DMS53 (cell line): ENCODE measurements at places on chromosomes 5 and 9.

- DNase-seq = no peak
Observed at GRCh38 chr5:174412374-174412773, 312.0 kb upstream of the MSX2 start.

DNA sequence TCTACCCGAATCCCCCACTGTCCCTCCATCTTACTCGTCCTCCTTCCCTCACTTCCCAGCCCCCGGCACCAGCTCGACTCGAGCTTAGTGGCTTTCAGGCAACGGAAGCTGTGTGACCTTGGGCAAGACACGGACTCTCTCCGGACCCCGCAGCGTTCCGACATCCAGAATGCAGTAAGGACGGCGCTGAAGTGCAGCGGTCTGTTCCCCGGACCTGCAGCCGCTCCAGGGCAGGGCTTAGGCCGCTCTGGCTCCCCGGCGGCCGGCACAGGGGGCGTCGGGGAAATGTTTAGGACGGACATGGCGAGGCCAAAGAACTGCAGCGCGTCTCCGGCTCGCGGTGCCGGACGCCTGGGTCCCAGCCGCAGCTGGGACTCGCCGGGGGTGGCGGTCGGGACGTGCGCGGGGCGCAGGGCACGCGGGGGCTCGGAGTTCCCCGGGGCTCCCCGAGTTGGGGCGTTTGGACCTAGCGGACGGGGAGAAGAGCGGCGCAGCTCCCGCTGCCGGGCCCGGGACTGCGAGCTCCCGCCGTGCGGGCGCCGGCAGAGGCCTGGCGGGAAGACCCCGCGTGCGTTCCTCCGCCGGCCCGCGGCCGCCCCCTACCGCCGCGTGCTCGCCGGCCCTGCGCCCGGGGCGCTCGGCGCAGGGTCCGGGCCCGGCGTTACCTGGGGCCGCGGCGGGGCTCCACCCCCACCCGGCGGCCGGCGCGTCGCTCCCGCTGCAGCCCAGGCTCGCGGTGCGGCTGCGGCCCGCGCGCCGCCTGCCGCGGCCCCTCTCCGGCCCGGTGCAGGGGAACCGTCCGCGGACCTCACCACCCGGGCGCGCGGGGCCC, 5.6 kb upstream of the RNF44 start:
- peak; percentile 83 for DNase-seq

DNA sequence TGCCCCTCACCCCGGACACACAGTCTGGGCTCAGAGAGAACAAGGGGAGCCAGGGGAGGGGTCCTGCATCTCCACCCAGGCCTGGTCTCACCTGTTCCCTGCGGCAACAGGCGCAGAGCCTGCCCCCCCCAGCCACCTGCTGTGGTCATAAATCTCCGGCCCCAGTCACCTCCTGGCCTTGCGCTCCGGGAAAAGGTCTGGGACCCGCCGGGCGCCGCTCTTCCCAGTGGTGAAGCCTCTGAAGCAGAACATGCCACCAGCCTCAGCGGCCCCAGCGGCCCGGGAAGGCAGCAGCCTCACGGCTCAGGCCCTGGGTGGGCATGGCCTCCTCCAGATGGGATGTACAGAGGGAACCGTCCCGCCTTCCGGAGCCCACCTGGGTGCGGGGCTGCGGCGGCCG, 20.6 kb downstream of the NOTCH1 start:
- DNase-seq = peak; percentile 45

DNA sequence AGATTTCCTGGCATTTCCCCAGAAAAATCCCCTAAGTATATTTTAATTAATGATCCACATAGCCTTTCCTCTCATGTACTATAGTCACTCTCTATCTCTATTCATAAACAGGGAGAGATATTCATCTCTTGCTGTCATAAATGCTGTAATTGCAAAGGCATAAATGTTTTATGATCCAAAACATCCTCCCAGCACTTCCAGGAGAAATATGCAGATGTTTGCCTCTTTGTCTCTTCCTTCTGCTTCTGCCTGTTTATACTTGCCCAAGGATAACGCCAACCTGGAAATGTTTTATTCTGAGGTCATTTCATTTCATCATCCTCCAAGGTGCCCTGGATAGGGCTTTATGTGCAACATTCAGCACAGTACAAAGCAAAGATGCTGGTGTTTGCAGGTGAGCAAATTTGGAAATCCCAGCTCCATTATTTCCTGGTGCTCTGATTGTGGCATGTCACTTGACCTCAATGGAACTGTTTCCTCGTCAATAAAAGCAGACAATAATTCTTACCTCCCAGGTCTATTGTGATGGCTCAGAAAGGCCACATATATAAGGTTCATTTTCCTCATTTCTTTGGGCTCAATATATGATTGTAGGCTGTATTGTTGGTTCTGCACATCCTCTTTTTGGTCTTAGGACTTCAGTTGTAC, 6.9 kb downstream of the TNFSF15 start:
- DNase-seq = no peak

DNA sequence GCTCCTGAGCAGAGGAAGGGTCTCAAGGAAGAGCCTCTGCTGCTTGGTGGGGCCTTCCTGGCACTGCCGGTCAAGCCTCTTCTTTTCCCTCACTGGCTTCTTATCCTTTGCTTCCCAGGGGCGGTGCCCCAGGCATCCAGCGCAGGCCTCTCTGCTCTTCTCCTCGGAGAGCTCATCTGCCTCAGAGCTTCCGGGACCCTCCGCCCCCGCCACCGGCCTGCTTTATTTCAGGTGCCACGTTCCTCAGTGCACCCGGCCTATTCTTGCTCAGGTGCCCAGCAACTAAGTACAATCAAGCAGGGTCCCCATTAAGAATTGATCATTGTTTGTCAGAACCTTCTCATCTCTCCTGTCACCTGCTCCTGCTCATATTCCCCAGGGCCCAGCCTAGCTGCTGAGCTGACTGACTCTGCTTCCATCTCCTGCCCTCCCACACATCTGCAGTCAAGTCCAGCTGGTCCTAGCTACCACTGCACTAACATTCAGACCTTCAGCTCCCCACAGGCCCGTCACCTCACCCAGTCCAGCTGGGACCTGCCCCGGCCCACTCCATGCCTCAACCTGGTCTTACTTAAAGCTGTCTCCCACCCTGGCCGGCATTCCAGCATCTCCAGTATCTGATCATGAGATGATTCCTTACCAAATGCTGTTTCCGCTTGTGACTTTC, 114.3 kb upstream of the BOD1 start:
- peak; percentile 20 for DNase-seq

- DNase-seq = no peak
Observed at GRCh38 chr5:167794121-167794520, 497.3 kb upstream of the WWC1 start.

GRCh38 chr5:177595026-177595585, 3.1 kb downstream of the TMED9 start:
- no peak for DNase-seq

DNA sequence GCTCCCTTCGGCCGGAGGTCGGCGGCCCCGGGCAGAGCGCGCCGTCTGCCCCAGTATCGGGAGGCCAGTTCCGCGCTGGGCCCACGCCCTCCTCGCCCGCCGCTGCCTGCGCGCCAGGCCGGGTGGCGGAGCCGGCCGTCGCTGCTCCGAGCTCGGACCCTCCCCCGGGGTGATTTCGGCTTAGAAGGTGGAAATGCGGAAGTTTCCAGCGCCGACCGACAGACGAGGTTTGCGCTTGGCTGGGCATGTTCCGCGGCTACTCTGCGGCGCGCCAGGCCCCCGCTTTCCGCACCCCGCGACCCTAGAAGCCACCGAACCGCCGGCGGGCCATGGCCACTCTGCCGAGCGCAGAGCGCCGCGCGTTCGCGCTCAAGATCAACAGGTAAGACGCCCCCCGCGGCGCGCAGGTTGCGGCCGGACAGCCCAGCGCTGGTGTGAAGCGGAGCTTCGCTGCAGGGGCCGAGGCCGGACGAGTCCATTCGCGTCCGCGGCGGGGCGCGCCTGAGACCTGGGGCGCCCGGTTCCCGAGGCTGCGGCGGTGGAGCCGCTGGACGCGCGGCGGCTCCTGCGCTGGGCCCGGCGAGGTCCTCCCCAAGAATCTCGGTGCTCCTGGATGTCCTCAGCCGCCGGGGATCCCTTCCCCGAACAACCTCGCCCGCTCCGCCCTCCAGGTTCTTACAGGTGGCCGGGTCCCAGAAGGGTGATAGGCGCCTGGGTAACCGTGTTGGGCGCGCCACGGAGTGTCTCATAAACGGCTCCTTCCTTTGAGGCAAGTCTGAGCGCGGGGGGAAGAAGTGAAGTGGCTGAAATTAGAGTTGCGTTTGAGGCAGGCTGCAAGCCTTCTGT, at the start of gene DOCK8:
TSS of gene DOCK8 (plus strand) at position 218 of the 846 bp plus-strand sequence. CDS start at position 330, 112 bp downstream.
- DNase-seq = peak; percentile 71

DNA sequence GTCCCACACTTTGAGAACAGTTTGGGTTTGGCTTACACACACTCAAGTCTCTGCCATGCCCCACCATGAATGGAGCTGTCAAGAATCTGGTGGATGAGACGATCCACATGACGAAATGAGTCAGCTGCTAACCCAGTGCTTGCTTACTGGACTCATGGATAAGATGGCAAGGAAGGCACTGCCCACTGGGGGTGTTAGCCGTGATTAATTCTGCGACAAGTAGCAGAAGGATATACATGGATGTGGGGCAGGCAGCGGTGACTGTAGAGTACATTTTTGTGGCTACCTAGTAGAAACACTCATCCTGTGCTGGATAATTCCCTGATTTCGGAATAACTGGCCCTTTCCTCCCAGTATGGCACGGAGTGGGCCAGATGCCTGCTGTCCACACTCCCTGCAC, 77.5 kb downstream of the SPATA31C2 start:
- DNase-seq = no peak

DNA sequence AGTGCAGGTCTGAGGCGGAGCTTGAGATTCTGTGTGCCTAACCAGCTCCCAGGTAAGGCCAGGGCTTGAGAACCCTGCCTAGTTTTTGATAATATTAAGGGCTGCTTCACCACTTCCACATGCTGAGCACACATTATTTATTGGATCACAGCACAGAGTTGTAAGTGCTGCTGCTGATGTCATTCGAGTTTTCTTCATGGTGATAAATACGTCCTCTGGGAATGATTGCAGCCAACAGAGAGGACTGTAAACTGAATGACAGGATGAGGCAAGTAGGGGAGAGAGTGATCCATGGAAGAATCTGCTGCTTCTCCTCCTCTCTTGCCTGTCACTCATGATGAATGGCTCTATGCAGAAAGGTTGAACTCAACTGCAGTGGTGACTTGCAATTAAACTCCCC, 77.9 kb upstream of the VPS13A start:
- DNase-seq = no peak

- no peak for DNase-seq
Observed at GRCh38 chr5:87119588-87119987, 148.1 kb upstream of the RASA1 start.

GRCh38 chr9:133731876-133732638, 6.1 kb downstream of the SARDH start:
- DNase-seq = peak; percentile 74

DNA sequence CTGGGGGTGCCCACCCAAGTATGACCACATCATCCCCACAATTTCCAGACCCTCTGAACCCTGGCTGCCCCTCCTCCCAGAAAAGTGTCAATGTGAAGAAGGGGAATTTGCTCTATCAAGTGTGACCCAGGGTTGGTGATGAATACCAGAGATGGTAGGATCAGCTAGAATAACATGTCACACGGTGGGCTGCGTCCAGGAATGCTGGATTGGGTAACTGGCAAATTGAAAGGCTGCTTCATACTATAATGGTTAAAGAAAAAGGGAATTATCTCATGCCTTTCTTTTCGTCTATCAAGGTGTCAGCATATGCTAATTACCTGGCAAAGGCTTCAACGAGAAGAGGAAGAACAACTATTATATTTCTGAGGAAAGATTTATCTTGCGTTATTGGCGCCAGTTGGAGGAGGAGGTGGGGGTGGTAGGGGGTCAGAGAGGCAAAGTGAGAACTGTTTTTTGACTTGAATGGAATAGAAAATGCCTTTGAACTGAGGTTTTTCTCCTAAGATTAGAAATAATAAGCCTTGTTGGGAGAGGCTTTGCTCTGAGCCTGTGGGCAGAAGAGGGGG, 27.8 kb upstream of the ARAP3 start:
- no peak for DNase-seq

DNA sequence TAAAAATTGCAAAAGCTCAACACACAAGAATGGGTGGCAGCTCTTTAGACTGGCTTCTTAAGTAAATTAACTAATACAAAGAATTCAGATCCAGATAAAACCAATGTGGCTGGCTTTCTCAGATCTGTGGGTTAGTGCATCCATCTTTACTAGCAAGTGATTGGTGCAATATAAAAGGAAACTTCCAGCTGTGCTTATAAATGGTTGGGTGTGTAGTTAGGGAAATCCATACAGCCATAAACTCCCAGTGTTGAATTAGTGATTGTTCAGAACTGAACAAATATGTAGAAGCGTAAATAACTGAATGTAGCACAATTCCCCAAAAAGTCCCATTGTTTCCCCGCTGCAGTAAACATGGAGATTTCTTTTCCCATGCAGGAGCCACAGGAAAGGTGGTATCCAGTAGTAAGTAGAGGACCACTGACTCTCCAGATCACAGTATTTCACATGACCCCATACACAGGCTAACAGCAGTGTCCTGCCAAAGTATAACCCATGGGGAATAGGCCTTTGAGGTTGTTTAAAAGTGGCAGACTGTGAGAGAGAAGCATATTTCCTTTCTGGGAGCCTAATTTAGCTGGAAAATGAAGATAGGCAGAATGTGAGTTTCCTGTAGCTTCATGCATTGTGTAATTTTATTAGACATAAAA, 173.1 kb upstream of the SLC12A2 start:
- DNase-seq = no peak

DNA sequence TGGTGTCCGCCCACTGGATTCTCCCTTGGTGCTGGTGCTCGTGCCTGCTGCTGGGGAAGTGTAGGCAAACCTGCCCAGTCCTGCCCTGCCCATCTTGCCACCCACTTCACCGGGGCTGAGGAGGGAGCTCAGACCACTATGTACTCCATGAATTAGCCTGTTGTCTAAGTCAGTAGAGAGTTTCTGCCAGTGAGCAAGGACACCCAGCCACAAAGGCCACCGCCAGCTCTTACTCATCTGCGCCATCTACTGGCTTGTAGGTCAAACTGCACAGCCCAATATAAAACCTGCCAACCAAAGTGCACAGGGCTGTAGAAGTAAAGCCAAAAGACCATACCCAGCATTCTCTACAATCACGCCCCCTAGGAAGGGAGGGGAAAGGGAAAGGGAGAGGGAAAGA, 102.3 kb downstream of the GLIS3 start:
- DNase-seq = peak; percentile 49

GRCh38 chr5:172278356-172278755, 5.2 kb downstream of the UBTD2 start:
- DNase-seq = no peak

DNA sequence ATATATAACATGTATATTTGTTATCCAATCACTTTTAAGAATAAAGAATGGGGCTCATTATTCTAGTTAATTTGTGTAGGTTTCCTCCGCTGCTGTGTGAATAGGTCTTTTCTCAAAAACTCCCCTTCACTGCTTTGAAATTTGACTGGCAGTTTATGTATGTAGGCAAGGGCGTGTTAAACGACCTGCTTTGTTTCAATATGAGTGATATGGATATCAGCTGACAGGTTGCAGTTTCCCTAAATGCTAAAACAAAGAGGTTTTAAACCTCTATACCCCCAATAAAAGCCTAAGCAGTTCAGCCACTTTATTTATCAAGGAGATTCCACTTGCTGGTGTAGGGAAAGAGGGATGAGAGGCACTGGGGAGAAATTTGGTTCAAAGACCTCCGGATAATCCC, 159.6 kb downstream of the TMEM167A start:
- DNase-seq = no peak
